ENCODE measurements at places on chromosomes 5 and 9.

DNA sequence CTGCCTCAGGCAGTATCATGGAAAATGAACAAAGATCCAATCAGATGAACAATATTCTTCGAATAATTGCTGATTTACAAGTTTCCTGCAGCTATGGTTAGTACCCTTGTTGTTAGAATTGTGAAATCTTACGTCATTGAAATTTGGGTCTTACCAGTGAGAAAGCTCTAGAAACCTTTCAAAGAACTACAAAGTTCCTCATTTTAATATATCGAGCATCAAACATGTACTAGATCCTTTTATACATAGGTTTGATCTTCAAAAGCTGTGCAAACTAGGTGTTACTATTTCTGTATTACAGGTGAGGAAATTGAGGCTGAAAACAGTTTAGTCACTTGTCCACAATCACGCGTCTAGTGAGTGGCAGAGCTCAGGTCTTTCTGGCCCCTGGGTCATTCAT is 43.7 kb upstream of the ANGPTL2 start:
- no peaks in the 10 kb centered on the region for H3K27me3 ChIP-seq
- no peaks in the 10 kb centered on the region for H3K36me3 ChIP-seq
- peaks cover 10% of the 10 kb centered on the region for H3K4me1 ChIP-seq
- H3K27ac ChIP-seq = no peak overlapping the region

GRCh38 chr5:122112063-122112462 is 17.3 kb upstream of the ZNF474 start:
- H3K36me3 ChIP-seq = no peaks in the 10 kb centered on the region
- no peak overlapping the region for H3K4me3 ChIP-seq
- no peaks in the 10 kb centered on the region for H3K27me3 ChIP-seq
- H3K27ac ChIP-seq = no peak overlapping the region
- DNase-seq = no peak

DNA sequence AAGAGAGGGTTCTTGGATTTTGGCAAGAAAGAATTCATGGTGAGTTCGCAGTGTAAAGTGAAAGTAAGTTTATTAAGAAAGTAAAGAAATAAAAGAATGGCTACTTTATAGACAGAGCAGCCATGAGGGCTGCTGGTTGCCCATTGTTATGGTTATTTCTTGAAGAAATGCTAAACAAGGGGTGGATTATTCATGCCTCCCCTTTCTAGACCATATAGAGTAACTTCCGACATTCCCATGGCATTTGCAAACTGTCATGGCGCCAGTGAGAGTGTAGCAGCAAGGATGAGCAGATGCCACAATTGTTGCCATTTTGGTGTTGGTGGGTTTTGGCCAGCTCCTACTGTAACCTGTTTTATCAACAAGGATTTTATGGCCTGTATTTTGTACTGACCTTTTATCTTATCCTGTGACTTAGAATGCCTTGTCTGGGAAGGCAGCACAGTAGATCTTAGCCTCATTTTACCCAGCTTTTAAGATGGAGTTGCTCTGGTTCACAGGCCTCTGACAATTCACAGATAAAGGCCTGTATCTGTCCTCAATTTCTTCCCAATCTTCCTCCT is 1026.1 kb upstream of the DMAC1 start:
- no peak for DNase-seq
- H3K27ac ChIP-seq = no peak overlapping the region
- no peaks in the 10 kb centered on the region for H3K4me1 ChIP-seq
- H3K36me3 ChIP-seq = no peaks in the 10 kb centered on the region
- H3K4me3 ChIP-seq = no peak overlapping the region

DNA sequence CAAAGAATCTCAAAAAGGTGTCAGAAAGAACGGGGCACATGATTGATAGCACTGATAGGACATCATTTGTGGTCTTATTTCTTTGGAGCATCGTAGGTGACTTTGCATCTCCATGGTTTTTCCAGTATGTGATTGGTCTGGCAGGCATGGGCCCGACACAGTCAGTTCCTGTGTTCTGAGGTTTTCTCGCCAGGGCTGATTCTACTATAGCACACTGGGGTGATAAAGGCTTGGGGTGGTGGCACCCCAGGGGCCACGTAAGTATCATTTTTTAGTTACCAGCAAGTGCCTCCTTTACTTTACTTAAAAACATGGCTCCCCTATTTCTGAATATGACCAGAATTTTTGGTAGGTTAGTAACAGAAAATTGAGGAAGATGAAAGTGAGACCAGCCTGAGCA is 202.7 kb downstream of the RFK start:
- no peaks in the 10 kb centered on the region for H3K36me3 ChIP-seq
- DNase-seq = no peak
- no peak overlapping the region for H3K4me3 ChIP-seq
- no peak overlapping the region for H3K27ac ChIP-seq
- H3K27me3 ChIP-seq = no peaks in the 10 kb centered on the region

- H3K4me1 ChIP-seq = peaks cover 8% of the 10 kb centered on the region
- H3K27me3 ChIP-seq = no peaks in the 10 kb centered on the region
- no peak for DNase-seq
- H3K27ac ChIP-seq = no peak overlapping the region
- no peak overlapping the region for H3K4me3 ChIP-seq
Observed at GRCh38 chr9:70950270-70950669, 171.2 kb downstream of the TRPM3 start.

DNA sequence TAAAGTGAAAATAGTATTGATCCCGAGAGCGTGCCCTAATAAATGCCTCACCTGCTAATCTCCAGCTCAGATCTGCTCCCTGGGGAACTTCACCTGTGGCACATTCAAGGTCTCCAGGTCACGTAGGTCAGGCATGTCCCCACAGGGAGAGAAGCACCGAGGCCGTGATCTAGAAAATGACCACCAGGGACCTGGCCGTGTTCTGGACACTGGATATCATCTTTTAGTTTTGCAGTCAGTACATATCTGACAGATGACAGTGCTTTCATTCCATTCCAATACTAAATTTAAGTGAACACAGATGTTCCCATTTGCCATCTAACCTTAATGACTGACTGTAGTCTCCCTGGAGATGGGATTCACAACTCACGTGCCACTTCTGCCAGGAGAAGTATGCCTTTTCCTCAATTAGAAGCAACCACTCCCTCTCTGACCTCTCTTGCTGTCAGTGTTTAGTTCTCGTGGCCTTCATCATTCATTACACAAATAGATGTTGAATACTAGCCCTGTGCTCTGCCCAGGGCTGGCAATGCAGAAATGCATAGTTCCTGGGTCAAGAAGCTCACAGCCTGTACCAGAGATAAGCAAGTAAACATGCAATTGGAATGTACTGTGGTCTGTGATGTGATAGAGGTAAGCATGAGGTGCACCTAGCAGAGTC is 276.5 kb downstream of the NTRK2 start:
- H3K27ac ChIP-seq = no peak overlapping the region
- H3K36me3 ChIP-seq = no peaks in the 10 kb centered on the region
- no peak for DNase-seq
- no peak overlapping the region for H3K4me3 ChIP-seq

DNA sequence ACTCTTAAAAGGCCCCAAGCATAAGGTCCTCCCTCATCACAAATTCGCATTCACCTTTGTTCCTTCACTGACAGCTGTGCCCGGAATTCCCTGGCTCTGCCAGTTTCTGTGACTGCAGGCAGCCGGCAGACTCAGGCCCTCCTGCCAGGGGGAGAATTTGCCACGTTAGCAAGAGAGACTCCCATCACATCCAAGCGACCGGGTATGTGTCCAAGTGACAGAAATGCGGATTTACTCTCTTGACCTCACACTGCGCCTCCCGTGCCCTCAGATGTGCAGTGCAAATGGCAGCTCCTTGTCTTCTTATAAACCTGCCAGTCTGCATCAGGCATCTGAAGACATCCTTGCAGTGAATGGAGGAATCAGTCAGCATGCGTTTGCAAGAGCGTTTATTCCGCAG is 187.1 kb upstream of the WWC1 start:
- no peaks in the 10 kb centered on the region for H3K27me3 ChIP-seq
- no peaks in the 10 kb centered on the region for H3K36me3 ChIP-seq
- DNase-seq = no peak
- H3K27ac ChIP-seq = no peak overlapping the region
- no peaks in the 10 kb centered on the region for H3K4me1 ChIP-seq
- no peak overlapping the region for H3K4me3 ChIP-seq

DNA sequence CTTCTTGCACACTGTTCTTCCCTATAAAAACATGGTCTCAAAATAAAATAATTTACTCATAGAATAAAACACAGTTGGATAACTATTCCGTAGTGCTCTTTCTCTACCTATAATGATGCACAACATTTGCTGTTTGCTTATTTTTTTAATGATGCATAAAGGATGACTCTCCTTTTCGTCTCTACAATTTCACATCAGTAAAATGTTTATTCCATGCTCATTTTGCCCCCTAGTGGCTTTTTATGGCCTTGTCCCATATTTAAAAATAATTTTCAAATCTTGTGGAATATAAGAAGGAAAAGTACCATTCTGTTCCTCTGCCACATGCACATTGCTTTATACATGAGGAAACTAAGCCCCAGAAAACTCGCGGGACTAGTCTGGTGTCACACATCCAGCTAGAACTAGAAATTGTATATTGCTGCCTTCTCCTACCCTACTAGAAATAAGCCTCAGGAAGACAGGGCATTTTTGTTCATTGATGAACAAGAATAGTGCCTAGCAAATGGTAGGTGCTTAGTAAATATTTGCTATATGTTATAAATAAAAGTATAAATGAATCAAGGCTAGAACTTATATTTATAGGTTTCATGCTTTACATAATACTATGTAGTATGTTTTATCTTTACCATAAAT is 12.7 kb downstream of the KCTD16 start:
- H3K36me3 ChIP-seq = no peaks in the 10 kb centered on the region
- peaks cover 5% of the 10 kb centered on the region for H3K4me1 ChIP-seq
- H3K4me3 ChIP-seq = no peak overlapping the region
- DNase-seq = peak; percentile 56

Data from fibroblast of lung (primary cell).